ENCODE measurements at places on chromosomes 13 and 19.

- DNase-seq: no peak
These were observed 116.9 kb downstream of the USP12 start for GRCh38 chr13:27054760-27055159.

GRCh38 chr13:43193789-43194420 lies 170.5 kb downstream of the DNAJC15 start:
- no peak for DNase-seq

- no peak for DNase-seq
These were observed 6.9 kb downstream of the F10 start for GRCh38 chr13:113129480-113129879.

GRCh38 chr19:41734585-41734984 lies 20.7 kb upstream of the CEACAM6 start:
- no peak for DNase-seq

GRCh38 chr13:24887759-24888158 lies 123.8 kb downstream of the RNF17 start:
- no peak for DNase-seq
